ENCODE measurements at places on chromosomes 3 and 15. TPM values are rescaled to one million over a fixed set of nuclear protein-coding genes. Genes with fewer than 3 reads are reported as not detected.

The KLHL24 gene
- total RNA-seq: 68.1 TPM

The NRG4 gene
- total RNA-seq: 1.7 TPM

The TMEM212 gene
- total RNA-seq: 4.3 TPM

GRCh38 chr3:127678611-127679533, 6.1 kb downstream of the ABTB1 start:
- no peaks in the 10 kb centered on the region for H3K27me3 ChIP-seq
- H3K27ac ChIP-seq: peak overlapping the region; percentile 75
- no peak overlapping the region for H3K4me3 ChIP-seq
- peaks cover 46% of the 10 kb centered on the region for H3K36me3 ChIP-seq
- peaks cover 22% of the 10 kb centered on the region for H3K4me1 ChIP-seq
- DNase-seq: no peak

GRCh38 chr3:124137216-124137615, 145.3 kb upstream of the ROPN1 start:
- no peak overlapping the region for H3K27ac ChIP-seq
- H3K4me3 ChIP-seq: no peak overlapping the region
- H3K27me3 ChIP-seq: no peaks in the 10 kb centered on the region
- no peak for DNase-seq
- no peaks in the 10 kb centered on the region for H3K36me3 ChIP-seq
- H3K4me1 ChIP-seq: no peaks in the 10 kb centered on the region

- H3K4me1 ChIP-seq: no peaks in the 10 kb centered on the region
- no peaks in the 10 kb centered on the region for H3K36me3 ChIP-seq
- no peak overlapping the region for H3K27ac ChIP-seq
- no peaks in the 10 kb centered on the region for H3K27me3 ChIP-seq
These were observed 187.1 kb downstream of the C3orf38 start for GRCh38 chr3:88336894-88337293.

DNA sequence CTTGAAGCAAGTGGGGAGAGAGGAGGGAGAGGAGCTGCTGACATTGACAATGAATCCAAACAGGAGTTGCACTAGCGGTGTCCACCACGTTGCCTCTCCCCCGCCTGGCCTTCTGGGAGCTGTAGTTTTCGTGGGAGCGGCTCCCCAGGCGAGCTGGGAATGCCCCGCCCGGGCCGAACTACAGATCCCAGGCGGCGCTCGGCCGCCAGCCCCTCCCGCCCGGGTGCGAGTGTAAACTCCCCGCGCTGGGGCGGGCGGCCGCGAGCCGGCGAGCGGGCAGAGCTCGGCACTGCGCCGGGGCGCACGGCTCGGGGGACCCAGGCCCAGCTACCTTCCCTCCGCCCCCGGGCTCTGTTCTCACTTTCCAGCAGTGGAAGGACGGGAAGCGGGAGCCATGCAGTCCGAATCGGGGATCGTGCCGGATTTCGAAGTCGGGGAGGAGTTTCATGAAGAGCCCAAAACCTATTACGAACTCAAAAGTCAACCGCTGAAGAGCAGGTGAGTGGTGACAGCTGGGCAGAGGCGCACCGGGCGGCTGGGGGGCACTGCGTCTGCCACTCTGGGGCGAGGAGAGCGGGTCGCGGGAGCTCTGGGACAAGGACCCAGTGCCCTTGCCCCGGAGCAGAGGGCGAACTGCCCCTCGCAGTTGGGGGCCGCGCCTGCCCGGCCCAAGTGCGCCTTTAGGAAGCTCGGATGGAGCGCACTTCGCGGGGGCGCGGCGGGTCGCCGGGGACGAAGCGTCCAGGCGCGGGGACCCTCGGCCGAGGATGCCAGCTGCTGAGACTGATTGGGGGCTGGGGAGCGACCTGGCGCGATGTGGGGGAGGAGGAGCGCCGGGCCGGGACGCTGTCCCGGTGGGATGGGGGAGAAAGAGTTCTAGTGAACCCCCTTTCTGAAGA, at the start of gene MITF:
Gene MITF (plus strand): TSS at position 261 of the 899 bp plus-strand sequence. CDS start 134 bp downstream, at position 395.
- H3K27ac ChIP-seq: peak within 1 kb of the TSS; percentile 87
- DNase-seq: peak; percentile 94
- H3K27me3 ChIP-seq: no peaks in the 10 kb centered on the region
- H3K4me3 ChIP-seq: peak within 1 kb of the TSS; percentile 81

- H3K4me3 ChIP-seq: no peak overlapping the region
- H3K27ac ChIP-seq: no peak overlapping the region
These were observed 405.5 kb downstream of the SHQ1 start for GRCh38 chr3:72442759-72443158.

GRCh38 chr15:60072826-60073465, 68.8 kb downstream of the FOXB1 start:
- no peak for DNase-seq
- no peaks in the 10 kb centered on the region for H3K4me1 ChIP-seq
- H3K27ac ChIP-seq: no peak overlapping the region
- H3K4me3 ChIP-seq: no peak overlapping the region
- no peaks in the 10 kb centered on the region for H3K27me3 ChIP-seq

- H3K36me3 ChIP-seq: no peaks in the 10 kb centered on the region
- H3K27ac ChIP-seq: no peak overlapping the region
- H3K4me1 ChIP-seq: peaks cover 30% of the 10 kb centered on the region
- H3K4me3 ChIP-seq: no peak overlapping the region
- H3K27me3 ChIP-seq: no peaks in the 10 kb centered on the region
- DNase-seq: no peak
These were observed 56.1 kb upstream of the PLXNA1 start for GRCh38 chr3:126926684-126927400.

DNA sequence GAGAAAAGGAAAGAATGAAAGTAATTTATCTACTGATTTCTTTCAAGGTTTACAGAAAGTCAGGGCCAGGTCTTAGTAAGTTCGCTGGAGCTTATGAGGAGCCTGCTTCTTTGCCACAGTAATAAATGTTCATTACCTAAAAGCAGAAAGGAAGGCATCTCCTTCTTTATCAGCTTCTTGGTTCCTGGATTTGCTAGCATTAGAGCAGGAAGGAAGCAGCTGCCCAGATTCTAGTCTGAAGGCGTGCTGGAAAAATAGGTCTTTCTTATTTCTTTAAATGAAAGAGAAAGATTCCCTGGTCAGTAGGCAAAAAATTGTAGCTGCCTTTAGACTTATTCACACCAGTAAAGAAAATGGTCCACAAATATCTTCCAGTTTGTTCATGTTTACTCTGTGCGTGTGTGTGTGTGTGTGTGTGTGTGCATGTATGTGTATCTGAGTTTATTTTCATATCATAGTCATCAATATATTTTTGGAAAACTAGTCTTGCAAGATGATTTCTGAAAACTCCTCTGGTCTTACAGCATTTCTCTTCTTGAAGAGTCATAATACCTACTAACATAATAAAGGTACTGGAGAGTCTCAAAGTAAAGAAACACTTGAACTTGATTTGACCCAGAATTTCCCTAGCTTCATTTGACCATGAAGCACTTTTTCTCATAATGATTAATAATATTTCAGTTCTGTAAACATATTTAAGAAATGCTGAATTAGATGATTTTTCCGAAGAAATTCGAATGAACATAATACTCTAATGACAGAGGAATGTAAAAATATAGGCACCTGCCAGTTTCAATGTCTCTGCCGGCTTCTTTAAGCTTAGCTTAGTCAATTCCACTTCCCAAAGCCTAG, 255.3 kb upstream of the ZPLD1 start:
- peaks cover 38% of the 10 kb centered on the region for H3K4me1 ChIP-seq
- no peaks in the 10 kb centered on the region for H3K36me3 ChIP-seq
- no peak for DNase-seq
- H3K4me3 ChIP-seq: no peak overlapping the region
- H3K27me3 ChIP-seq: no peaks in the 10 kb centered on the region

GRCh38 chr15:34722439-34722836, 32.4 kb downstream of the GJD2 start:
- no peak overlapping the region for H3K4me3 ChIP-seq
- no peaks in the 10 kb centered on the region for H3K36me3 ChIP-seq
- no peak for DNase-seq
- H3K27me3 ChIP-seq: no peaks in the 10 kb centered on the region
- H3K27ac ChIP-seq: no peak overlapping the region
- H3K4me1 ChIP-seq: peaks cover 9% of the 10 kb centered on the region
